ENCODE measurements at places on chromosomes 7 and 10. TPM values are rescaled to one million over a fixed set of nuclear protein-coding genes. Genes with fewer than 3 reads are reported as not detected.

Gene CEP41
- 12.6 TPM for total RNA-seq

Gene ZNF107
- total RNA-seq = 10.0 TPM

Gene GLCCI1
- 20.9 TPM for total RNA-seq

Gene AASS
- 6.2 TPM for total RNA-seq

Gene GNGT1
- not detected for total RNA-seq

Gene ACTL6B
- not detected for total RNA-seq

Gene CUL1
- 80.0 TPM for total RNA-seq

Gene LRRD1
- not detected for total RNA-seq

Gene WASHC2A
- 30.8 TPM for total RNA-seq

Gene CDH23
- total RNA-seq = 1.7 TPM

Gene MRPL43
- 42.4 TPM for total RNA-seq

Gene BMPR1A
- total RNA-seq = 14.6 TPM

Gene LIPK
- total RNA-seq = not detected

Gene TMEM229A
- total RNA-seq = not detected

Gene OPN4
- total RNA-seq = not detected

Gene GNAT3
- not detected for total RNA-seq

Gene ITGA8
- not detected for total RNA-seq
